ENCODE measurements at places on chromosomes 4 and X.

DNA sequence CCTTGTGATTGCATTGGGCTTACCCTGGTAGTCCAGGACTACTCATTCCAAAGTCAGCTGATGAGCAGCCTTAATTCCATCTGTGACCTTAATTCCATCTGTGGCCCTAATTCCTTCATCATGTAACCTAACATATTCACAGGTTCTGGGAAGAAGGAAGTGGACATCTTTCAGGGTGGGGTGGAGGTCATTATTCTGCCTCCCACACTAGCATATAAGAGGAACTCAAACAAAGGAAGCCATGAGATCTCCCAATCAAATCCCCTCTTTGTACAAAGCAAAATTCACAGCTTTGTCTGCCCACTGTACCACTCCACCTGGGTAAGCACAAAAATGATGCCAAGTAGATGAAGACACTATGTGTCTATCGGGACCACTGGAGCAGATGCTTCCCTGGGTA, 87.3 kb downstream of the SLC2A9 start:
- no peak for DNase-seq

DNA sequence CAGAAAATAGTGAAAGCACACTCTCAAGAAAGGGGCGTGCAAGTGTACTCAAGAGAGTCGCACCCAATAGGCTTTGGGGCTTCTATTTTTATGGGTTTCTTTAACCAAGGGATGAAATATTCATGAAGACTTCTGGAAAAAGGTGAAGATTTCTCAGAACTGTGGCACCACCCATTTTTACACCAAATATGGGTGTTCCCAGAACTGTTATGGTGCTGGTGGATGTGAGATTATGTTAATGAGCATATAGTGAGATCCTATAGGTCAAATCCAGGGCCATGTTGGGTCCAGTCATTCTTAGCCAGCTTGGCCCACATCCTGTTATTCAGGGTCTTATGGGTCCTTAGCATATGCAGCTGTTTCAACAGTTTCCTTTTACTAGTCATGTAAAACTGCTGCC, 61.0 kb upstream of the SMIM10 start:
- no peak for DNase-seq

GRCh38 chr4:98728433-98728832, 70.0 kb upstream of the TSPAN5 start:
- DNase-seq = no peak

GRCh38 chrX:11533199-11533651, 132.5 kb downstream of the ARHGAP6 start:
- DNase-seq = no peak

- no peak for DNase-seq
These were observed 4.6 kb upstream of the PIN4 start for GRCh38 chrX:72176981-72177380.

- no peak for DNase-seq
These were observed 161.2 kb upstream of the WDFY3 start for GRCh38 chr4:85127653-85128052.

GRCh38 chr4:38266616-38267015, 306.4 kb downstream of the PTTG2 start:
- DNase-seq = no peak

- no peak for DNase-seq
These were observed 28.7 kb downstream of the TMPRSS11A start for GRCh38 chr4:67934628-67935027.

GRCh38 chr4:103482471-103482870, 237.3 kb downstream of the TACR3 start:
- no peak for DNase-seq
